Cardiac ventricle fibroblast (primary cell): ENCODE measurements at places on chromosomes 7 and 10. TPM values are rescaled to one million over a fixed set of nuclear protein-coding genes. Genes with fewer than 3 reads are reported as not detected.

The CLDN15 gene
- total RNA-seq: 4.4 TPM in 2 replicates

The LFNG gene
- 2.7 and 3.0 TPM in 2 replicates for total RNA-seq

The PSD gene
- 19.5 and 19.7 TPM in 2 replicates for total RNA-seq

The SAP25 gene
- total RNA-seq: not detected in 2 replicates

The ANKRD1 gene
- total RNA-seq: 1.6 and 1.7 TPM in 2 replicates
